Smooth muscle cell of the umbilical artery (primary cell): ENCODE measurements at places on chromosomes 7 and 10. TPM values are rescaled to one million over a fixed set of nuclear protein-coding genes. Genes with fewer than 3 reads are reported as not detected.

SCIN gene
- total RNA-seq = 6.2 and 11.3 TPM in 2 replicates

OPN4 gene
- 0.14 TPM in 1 of 2 replicates, not detected in the other for total RNA-seq

FOXI2 gene
- not detected in 2 replicates for total RNA-seq

GDF10 gene
- not detected in 2 replicates for total RNA-seq

PTPRN2 gene
- total RNA-seq = under 0.01 and 0.05 TPM in 2 replicates

ZNF467 gene
- total RNA-seq = 0.14 and 0.59 TPM in 2 replicates
